ENCODE measurements at places on chromosomes 3 and 15. TPM values are rescaled to one million over a fixed set of nuclear protein-coding genes. Genes with fewer than 3 reads are reported as not detected.

C3orf52 gene
- 65.7 TPM for total RNA-seq

ZBTB11 gene
- 11.6 TPM for total RNA-seq

STRA6 gene
- not detected for total RNA-seq

GCNT3 gene
- total RNA-seq, result 289 TPM

TUBGCP4 gene
- 15.0 TPM for total RNA-seq

C3orf22 gene
- total RNA-seq, result not detected

TKT gene
- total RNA-seq, result 120 TPM

KCNMB3 gene
- total RNA-seq, result 6.8 TPM

GNAI2 gene
- total RNA-seq, result 72.2 TPM

SRPRB gene
- 2.4 TPM for total RNA-seq

TRIM42 gene
- total RNA-seq, result not detected

GPR171 gene
- not detected for total RNA-seq

RUVBL1 gene
- total RNA-seq, result 10.1 TPM

UNC45A gene
- 34.4 TPM for total RNA-seq

ANKRD63 gene
- not detected for total RNA-seq

PRICKLE2 gene
- 20.2 TPM for total RNA-seq

SERPINI2 gene
- not detected for total RNA-seq

TLR9 gene
- total RNA-seq, result not detected

CMTM8 gene
- total RNA-seq, result 39.2 TPM

SH2D7 gene
- not detected for total RNA-seq

ITGA11 gene
- 3.2 TPM for total RNA-seq

GOLGA8H gene
- not detected for total RNA-seq

GOLGA8T gene
- not detected for total RNA-seq

KLHL40 gene
- not detected for total RNA-seq

XIRP1 gene
- total RNA-seq, result not detected

SEC61A1 gene
- 86.6 TPM for total RNA-seq

EPHA6 gene
- total RNA-seq, result 2.2 TPM

ALAS1 gene
- total RNA-seq, result 70.1 TPM

CLDN18 gene
- total RNA-seq, result not detected

UTS2B gene
- total RNA-seq, result 3.4 TPM

GOLGA6L4 gene
- total RNA-seq, result 0.75 TPM

HTR3C gene
- not detected for total RNA-seq

CYP1A2 gene
- not detected for total RNA-seq

PLA2G4E gene
- total RNA-seq, result 0.32 TPM

RHOV gene
- total RNA-seq, result 4.0 TPM

MAP1A gene
- 6.3 TPM for total RNA-seq
